Occipital lobe (tissue), 3 donors: ENCODE measurements at places on chromosomes 12 and 14. TPM values are rescaled to one million over a fixed set of nuclear protein-coding genes. Genes with fewer than 3 reads are reported as not detected.

KRT78 gene
- 1.9 TPM for total RNA-seq

SSTR1 gene
- total RNA-seq = 14.8 TPM

CARMIL3 gene
- 24.2 TPM for total RNA-seq

- DNase-seq = no peak
Observed at GRCh38 chr14:30906752-30907658, 32.6 kb downstream of the COCH start.

DNA sequence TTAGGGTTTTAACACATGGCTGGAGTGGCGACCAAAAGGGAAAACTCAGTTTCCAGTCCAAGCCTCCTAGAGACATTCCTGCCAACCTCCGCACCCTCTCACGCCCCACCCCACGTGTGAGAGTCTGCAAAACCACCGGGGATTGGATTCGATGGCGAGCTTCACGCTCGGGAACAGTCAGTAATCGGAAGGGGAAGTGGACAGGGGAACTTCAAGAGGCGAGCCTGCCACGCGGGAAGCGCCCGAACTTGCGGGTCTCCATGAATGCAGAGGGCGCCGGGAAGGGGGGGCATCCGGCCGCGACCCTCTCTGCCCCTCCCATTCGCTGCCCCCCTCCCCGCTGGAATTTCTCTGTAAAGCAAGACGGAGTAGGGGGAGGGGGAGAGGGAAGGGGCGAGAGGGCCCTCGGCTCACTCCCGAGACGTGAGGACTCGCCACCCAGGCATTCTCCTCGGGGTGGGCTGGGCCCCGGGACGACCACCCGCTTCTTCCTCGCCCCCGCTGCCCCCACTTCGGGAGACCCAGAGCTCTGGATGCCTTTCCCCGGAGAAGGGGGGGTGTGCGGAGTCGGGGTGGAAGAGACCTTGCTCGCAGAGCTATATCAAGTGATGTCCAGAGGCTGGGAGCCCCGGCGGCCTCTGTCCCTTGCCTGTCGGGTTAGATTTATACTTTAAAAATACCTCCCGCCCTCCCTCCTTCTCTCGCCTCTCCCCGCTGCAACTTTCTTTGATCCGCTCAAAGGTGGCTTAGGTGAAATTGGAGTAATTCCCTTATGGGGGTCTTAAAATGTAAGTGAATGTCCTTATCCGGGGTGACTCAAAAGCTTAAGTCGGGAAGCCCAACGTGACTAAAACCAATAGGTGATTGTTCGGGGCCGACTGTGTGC, 2.5 kb upstream of the CCND2 start:
- no peak for DNase-seq

DNA sequence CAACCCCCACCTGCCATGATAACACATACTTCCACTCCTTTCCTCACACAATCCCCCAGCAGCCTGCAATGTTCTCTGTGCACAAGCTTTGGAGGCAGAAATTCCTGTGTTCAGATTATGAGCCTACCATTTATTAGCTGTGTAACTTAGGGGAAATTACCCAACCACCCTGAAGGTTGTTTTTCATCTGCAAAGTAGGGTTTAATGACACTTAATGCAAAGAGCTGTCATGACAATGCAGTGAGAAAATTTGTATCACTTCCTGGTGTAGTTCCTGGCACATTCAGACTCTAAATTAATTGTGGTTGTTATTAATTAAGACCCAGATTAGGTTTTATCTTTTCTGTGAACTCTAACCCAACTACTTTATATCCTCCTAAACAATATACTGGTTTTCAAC, 122.4 kb upstream of the DYRK2 start:
- no peak for DNase-seq
